ENCODE measurements at places on chromosomes 5 and 9.
A peak's percentile ranks its signal among the peaks of the same experiment; 100 is the strongest.

- DNase-seq, result no peak
These were observed 27.1 kb upstream of the RASGRF2 start for GRCh38 chr5:80933036-80933435.

DNA sequence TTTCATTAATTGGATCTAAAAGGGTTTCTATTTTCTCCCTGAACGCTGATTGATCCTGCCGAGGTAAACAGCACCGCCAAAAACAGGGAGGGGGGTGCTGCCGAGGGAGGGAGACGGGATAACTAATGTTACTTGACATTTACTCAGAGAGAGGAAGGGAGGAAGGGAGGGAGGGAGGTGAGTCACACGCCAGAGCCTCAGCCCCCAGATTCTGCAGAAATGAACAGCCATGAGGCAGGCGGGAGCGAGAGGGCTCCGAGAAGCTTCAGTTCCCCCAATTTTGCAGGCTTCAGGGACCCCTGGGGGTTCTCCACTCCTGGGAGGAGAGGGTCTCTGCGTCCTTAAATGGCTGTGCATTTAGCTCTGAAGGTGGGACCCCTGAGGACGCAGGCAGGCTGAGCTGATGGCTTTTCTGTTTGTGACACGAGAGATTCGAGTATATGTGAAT lies 59.1 kb upstream of the IER5L start:
- no peak for DNase-seq

GRCh38 chr5:72244862-72245371 lies 75.1 kb downstream of the MRPS27 start:
- DNase-seq, result peak; percentile 63

DNA sequence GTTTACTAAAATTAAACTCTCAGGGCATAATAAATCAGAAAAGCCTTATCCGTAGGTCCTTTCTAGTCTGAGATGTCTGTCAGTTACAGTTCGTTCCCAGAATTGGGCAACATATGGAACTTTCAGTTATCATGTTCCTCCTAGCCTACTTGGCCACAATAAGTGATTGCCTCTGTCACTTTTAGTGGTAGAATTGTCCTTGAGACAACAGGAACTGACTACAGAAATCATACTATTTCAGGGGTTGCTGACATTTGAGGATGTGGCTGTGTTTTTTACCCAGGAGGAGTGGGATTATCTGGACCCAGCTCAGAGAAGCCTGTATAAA lies 956 bp downstream of the ZNF189 start:
- no peak for DNase-seq

DNA sequence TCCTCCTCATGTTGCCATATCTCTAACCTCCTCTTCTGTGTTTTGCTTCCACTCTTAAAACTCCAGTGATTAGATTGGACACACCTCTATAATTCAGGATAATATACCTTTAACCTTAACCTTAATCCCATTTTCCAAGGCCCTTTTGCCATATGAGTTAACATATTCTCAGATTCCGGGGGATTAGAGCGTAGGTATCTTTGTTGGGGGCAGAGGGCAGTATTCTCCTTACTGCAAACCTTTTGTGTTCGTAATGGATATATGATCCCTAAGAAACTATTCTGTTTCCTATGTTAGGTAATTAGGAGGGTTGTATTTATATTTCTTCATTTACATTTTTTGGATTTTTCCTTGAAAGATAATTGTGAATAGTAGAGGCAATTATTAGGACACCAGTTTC lies 99.5 kb downstream of the VPS13A start:
- DNase-seq, result no peak

DNA sequence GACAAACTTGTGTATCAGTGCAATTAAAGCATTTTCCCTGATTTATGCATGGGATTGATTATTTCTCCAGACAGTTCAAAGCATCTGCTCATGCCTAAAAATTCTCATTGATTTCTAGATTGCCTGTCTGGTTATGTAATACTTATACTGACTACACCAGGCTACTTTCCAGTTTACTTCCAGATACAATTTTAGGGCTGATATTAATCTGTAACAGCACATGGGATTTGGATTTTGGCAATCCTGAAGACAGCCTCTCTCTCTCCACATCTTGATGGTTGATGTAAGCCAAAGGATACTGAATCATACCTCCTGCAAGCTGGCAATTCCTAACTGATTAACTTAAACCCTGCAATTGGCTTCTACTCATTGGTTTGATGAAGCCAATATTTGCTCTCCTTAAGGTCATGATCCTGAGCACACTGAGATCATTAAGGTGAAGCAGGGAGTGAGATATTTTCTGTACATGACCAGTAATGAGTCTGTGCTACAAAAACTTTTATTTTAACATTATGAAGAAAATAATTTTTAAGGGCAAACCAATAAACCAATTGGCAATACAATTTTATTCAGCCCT lies 25.7 kb upstream of the FBXL7 start:
- DNase-seq, result no peak
